ENCODE measurements at places on chromosomes 2 and 18.

DNA sequence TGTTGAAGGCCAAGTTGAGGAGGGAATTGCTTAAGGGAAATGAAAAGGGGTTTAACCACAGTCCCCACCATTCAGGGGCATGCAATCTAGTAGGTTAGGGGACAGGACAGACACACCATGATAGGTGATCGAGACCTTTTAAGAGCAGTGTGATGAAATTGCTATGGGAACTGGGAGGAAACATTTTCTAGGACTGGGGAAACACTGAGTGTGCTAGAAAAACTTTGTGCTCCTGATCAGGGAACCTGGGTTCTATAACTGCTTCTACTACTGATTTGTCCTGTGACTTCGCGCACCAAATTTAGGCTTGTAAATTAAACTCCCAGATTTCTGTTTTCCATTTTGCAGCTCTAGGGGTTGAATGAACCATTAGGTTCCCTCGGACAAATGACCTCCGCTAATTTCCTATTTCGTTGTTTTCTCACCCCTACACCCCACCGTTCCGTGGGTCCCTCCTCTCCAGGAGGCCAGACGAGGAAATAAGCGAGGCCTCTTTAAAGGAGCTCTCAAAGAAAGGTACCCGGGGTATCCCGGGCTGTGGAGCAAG is 371 bp upstream of the LCLAT1 start:
- no peak for DNase-seq

DNA sequence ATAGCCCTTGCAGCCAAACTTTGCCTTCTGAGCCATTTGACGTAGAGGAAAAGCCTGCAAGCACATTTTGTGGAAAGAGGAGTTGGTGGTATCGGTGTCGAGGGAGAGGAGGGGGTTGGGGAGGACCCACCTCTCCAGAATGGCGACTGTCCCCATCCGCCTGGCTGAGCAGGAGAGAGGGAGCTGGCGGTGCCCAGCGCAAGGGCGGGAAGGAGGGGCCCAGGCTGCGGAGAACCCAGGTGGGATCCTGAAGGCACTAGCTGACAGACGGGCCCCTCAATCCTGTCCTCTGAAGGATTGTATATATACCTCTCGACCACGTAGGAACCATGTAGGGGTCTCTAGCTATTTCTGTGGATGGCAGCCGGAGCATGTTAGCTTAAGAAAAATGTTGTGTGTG is 200.3 kb downstream of the LOXHD1 start:
- no peak for DNase-seq

DNA sequence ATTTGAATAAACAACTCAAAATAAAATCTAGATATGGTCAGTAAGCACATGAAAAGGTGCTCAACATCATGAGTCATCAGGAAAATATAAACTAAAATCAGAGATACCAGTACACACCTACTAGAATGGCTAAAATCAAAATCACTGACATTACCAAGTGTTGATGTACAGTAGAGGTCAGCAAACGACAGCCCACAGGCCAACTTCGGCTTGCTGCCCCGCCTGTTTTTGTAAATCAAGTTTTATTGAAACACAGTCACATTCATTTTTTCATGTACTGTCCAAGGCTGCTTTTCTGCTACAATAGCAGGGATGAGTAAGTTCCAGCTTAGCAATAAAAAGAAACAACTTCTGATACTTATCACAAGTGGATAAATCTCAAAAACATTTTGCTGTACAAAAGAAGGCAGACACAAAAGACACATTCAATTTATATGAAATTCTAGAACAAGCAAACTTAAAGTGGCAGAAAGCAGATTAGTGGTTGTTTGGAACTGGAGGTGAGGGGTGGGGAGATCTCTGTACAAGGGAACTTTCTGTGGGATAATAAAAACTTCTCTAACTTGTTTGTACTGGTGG is 32.1 kb downstream of the TRAK2 start:
- no peak for DNase-seq

DNA sequence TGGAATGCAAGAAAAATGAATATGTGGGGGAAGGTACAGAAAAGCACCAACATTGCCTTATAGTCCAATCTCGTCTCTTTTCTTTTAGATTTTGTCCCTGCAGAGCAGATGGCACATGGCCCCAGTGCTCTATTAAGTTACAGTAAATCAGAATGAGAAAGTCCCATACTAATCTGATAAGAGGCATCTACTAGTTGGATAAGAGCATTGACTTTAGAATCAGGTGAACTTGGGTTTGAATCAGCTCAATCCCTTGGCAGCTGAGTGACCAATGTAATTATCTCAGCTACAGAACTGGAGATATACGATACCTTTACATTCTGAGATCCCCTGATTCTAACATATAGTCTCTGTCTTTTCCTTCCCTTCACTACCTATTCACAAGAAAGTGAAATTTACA is 54.8 kb upstream of the PDE1A start:
- DNase-seq, result no peak

DNA sequence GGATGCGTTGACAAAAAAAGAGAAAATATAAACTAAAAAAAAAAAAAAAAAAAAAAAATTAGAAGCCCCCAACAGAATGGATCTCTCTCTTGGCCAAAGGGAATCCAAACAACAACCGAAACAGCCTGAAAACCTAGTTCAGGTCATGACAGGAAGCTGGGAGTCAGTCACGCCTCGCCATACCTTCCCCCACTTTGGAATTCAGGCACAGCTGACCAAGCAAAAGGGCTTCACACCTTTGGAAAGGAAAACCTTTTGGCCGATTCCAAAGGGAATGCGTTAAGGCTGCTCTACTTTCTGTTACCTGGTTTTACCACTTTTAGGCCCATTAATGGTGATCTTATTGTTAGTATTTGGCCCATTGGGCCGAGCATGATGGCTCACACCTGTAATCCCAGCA is 17.9 kb upstream of the RMC1 start:
- no peak for DNase-seq

All from NCI-H1048 (cell line).